M059J (cell line): ENCODE measurements at places on chromosomes 4 and X. TPM values are rescaled to one million over a fixed set of nuclear protein-coding genes. Genes with fewer than 3 reads are reported as not detected.

The NEK1 gene
- total RNA-seq: 3.1 and 4.0 TPM in 2 replicates

The NXT2 gene
- 22.9 and 30.5 TPM in 2 replicates for total RNA-seq

The CFI gene
- 38.1 and 55.0 TPM in 2 replicates for total RNA-seq

The CFP gene
- total RNA-seq: not detected in 2 replicates

The NCAPG gene
- 51.7 and 71.8 TPM in 2 replicates for total RNA-seq

The POU3F4 gene
- not detected in 2 replicates for total RNA-seq

DNA sequence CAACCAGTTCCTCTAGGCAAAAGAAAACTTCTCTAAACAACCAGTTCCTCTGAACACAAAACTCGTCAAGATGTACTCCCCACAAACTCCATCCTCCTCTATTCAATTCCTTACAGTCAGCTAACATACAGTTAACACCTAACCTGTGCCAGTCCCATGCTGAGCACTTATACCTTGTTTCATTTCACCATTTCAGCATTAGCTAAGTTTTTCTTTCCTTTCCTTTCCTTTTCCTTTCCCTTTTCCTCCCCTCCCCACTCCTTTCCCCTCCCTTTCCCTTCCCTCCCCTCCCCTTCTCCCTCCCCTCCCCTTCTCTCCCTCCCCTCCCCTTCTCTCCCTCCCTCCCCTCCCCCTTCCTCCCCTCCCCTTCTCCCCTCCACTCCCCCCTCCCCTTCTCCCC, 13.1 kb downstream of the HERC6 start:
- no peak for DNase-seq

- no peak for DNase-seq
Observed at GRCh38 chr4:80811406-80811805, 219.1 kb upstream of the BMP3 start.

GRCh38 chr4:139083607-139083955, 68.0 kb downstream of the NOCT start:
- peak; percentile 65 for DNase-seq

DNA sequence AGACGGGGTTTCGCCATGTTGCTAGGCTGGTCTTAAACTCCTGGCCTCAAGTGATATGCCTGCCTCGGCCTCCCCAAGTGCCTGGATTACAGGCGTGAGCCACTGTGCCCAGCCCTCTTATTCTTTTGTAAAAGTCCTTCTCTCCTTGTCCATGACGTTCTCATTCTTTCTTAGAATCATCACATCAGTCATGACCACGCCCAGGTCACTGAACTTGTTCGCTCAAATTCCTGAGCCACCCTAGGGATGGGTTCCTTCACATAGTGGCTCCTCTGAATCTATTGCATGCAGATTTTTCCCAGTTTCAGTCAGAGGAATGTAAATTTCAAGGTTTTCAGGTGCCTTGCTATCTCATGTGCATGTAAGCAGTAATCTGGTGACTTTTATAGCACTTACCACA, 15.7 kb downstream of the JADE1 start:
- no peak for DNase-seq

DNA sequence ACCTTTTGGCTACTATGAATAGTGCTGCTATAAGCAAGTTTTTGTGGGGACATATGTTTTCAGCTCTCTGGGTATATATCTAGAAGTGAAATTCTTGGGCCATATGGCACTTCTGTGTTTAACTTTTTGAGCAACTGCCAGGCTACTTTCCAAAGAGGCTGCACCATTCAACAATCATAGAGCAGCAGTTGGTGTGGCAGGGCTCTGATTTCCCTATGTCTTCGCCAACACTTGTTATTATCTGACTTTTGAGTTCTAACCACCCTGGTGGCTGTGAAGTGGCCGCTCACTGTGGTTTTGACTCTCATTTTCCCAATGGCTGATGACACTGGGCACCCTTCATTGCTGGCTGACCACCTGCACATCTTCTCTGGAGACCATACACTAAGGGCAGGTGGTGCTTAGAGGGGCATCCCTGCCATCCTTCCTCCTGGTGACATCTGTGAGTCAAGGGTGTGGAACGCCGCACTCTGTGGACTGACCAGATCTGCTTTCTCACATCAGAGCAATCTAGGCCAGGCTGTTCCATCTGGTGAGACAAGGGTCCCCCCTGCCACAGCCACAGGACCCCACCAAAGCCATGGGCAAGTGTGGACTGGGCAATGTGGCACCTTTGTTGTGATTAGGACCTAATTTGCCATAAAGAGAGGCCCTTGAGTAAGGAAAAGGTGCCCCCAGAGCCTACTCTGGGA, 49.6 kb downstream of the ZFYVE28 start:
- DNase-seq: no peak

DNA sequence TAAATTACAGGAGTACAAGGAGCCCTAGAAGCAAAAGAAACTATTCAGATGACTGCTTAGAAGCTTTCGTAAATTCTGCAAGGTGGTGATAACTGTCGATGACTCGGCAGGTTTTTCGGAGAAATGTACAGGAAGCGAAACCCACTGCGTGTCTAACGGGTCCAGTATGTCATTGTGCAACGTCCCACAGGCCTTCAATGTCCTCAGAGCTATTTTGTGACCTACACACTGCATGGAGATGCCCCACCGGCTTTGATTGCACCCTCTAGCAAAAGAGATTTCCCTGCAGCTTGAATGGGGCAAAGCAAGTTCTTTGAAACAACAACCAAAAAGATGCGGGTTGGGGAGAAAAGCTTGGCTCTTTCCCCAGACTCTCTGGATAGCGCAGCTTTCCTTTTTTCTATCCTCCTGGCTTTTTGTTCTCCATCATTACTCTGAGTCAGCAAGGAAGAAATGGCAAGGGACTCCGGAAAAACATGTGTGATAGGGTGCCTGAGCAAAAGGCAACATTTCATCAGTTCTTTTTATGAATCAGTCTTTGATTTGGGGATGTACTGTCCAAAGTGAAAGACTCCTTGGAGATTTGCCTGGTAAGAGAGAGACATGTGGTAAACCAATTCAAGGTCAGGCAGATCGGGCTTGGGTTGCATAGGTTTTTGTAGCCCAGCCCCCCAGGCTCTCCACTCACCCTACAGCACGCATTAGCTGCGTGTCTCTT, 112.0 kb upstream of the TBL1X start:
- DNase-seq: peak; percentile 60

DNA sequence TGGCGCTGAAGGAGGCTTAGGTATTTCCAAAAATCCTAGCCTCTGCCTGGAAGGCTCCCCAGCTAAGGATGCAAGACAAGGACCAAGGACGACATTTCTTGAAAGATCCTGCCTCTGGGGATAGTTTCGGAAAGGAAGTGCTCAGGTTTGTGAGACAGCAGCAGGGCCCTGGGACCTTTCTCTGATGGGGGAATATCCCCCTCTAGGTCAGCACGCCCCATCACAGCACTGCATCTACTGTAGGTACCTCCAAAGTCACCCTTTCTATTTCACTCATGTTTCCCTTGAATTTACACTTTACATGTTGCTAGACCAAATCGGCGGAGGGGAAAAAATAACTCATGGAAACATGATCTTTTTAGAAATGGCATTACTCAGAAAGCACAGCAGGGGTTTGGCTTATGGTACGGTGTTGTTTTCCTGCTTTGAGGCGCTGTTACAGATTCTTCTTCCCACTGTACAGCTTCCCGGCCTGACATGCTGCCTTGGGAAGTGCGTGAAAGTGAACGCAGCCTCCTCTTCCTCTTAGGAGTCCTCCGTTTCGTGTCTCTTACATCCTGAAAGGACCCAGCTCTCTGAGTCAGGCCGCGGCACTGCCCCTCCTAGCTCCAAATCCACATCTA, 77.2 kb upstream of the DHRSX start:
- DNase-seq: no peak

DNA sequence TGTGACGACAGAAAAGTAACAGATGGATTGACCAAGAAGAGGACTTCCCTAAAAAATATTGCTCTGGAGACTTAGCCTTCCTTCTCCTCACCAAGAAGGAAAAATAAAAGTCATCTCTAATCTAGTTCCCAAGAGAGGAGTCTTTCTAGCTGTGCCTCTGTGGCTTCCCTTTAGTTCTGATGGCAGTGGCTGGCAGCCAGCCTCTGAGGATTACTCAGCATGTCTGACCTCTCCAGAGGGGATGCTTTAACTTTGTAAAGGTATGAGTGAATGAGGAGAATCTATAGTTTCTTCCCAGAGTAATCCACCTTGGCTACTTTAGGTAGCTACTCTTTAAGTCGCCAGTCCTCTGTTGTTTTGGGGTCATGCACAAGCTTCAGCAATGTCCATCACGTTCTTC, 163.9 kb upstream of the KIT start:
- peak; percentile 71 for DNase-seq

DNA sequence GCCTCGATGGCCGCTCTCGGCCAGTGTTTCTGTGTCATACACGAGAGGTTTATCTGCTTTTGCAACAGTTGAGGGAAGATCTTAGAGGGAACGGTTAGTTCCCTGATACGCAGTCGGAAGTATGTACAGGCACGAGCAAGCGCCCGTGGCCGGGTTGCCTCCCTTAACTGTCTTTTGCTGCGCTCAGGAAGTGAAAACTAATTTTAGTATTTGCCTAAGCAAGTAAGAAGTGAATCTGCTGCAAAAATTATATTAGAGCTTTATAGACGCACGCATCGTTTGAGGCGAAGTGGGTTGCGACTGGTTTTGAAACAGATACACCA, 695 bp downstream of the MTM1 start:
- peak; percentile 50 for DNase-seq

DNA sequence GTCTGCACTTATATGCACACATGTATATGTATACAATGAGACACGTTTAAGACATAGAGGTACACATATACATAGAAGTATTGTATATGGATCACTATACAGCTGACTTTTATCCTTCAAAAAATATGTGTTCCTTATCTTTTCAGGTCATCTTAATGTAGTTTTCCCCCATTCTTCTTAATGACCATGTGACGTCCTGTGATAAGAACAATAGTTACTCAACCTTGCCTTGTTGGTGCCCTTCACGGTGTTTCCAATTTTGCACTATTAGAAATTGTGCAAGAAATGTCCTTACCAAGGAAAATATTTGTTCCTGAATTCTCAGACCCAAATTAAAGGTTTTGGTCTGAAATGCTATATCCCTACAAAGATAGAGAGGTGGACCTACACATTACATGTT, 1.0 kb upstream of the PPBP start:
- DNase-seq: no peak

DNA sequence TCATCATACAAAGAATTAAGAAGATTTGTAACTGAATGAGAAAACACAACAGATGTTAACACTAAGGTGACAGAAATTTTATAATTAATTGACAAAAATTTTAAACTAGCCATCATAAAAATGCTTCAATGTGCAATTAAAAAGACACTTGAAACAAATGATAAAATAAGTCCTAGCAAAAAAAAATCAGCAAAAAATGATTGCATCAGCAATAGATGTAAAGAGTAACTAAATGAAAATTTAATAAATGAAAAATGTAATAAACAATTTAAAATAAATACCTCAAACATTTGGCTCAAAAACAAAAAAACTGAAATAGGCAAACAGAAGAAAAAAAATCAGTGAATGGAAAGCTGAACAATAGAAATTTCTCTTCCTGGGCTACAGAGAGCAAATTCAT, 380.7 kb upstream of the GALNTL6 start:
- no peak for DNase-seq

DNA sequence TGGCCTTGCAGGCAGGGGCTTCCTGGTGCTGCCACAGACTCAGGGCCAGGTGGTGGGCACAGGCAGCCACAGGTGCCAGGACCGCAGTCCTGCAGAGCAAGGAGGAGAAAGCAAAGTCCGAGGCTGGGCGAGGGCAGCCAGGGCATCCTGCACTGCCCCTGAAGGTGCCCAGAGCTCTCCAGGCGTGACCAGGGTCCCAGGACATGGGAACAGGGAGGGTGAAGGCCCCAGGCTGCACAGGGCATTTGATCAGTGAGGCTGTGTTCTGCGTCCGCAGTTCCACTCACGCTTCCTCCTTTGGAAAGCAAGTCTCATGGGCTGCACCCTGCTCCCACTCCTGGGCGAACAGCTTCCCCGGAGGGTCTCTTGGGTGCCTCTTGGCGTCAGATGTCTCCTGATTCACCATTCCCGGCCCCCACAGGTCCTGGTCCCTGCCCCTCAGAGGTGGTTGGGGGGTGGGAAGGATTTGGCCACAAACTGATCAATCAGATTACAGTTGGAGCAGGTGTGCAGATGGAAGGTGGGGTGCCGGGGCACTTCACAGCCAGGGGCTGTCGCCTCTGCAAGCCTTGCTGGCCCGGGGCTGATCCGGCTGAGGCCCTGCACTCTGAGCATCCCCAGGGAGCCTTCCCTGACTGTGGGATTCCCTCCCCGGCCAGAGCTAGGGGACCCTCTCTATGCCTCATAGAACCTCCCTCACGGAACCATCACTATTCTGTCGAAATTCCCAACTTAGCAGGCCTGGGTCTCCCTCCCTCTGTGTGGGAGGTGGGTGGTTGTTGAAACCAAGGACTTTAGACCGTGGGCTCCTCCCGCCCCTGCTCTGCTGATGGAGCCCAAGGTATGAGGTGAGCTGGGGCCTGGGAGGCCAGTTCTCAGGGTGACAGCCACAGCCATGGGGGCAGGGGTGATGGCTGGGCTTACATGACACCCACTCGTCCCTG, 3.3 kb downstream of the SH3TC1 start:
- DNase-seq: no peak

DNA sequence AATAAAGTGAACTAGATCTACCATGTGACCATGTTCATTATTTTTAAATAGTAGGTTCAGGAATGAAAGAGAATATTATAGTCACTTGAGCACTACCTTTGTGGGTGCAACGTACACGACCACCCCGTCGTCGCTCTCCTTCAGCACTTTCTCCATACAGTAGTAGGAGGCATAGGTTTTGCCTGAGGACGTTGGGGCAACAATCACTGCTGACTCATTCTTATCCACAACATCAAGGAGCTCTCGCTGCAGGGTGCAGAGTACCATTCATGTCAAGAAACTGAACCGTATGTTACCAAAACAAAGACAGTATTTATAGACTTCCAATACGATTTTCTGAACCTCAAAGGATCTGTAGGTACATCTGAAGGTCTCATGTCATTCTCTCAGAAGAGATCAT, 44.7 kb downstream of the DDX60 start:
- peak; percentile 2 for DNase-seq

DNA sequence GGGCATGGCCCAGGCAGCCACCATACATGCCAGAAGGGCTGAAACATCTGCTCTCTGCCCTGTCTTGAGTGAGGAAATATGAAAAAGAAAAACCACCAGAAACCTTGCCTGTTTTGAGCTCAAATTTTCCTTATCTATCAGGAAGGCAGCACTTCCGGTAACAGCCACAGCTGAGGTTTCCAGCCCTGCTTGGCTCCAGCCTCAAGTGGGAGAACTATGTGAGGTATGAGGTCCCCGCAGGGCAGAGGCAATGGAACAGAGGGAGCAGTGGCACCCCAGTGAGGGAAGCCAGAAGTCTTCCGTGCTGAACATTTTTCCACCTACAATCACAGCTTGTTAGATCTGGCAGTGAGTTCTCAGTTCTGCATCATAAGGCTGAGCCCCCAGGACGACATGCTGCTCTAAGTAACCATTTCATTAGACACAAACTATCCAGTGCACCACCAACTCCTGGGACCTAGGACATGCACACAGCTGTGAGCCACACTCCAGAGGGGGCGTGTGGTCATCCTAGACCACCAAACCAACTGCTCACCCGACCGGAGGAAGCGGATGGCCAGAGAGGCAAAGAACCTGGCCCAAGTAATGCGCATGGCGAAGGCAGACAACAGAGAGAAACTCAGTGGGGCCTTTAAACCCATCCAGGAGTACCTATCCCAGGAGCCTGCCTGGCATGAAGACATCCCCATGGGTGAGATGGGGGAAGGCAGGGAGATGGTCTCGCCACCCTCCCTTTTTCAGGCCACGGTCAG, 22.6 kb downstream of the WDR1 start:
- no peak for DNase-seq
